ENCODE measurements at places on chromosomes 2 and 18. TPM values are rescaled to one million over a fixed set of nuclear protein-coding genes. Genes with fewer than 3 reads are reported as not detected.
A peak's percentile ranks its signal among the peaks of the same experiment; 100 is the strongest.

DNA sequence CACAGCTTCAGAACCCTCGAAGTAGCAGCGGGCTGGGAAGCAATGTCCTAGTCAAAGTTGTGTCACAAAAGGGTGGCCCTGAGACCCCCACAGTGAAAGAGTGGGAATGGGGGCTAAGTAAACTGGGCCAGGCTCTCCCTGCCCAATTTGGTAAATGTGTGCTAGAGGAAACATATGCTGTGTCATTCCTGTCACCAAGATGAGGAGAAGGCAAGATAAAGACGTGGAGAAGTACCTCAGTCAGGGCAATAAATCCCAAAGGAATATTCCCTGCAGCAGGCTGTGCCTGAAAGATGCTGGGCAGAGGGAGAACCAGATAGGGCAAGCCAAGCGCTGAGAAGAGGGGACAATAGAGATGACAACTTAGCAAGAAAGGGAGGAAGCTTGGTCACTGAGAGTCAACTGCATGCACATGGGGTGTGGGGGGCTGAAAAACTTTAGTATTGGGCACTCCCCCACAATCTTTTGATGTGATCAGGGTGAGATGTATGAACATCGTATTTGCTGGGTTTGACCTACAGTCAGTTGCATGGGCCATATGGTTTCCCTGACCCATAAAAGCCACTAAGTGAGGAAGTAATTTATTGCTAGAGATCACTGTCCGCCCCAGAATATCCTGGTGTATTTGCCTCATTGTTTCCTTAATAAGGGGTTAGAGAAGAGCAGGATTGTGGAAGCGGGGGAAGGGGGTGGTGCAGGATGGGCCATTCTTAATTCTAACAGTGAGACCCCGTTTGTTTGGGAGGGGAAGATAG is 49.9 kb upstream of the CXCR4 start:
- peaks cover 10% of the 10 kb centered on the region for H3K27me3 ChIP-seq
- no peak overlapping the region for H3K4me3 ChIP-seq
- H3K27ac ChIP-seq = peak overlapping the region; percentile 17
- H3K4me1 ChIP-seq = peaks cover 16% of the 10 kb centered on the region

GRCh38 chr2:1886405-1886992 is 142.2 kb upstream of the PXDN start:
- peaks cover 4% of the 10 kb centered on the region for H3K4me1 ChIP-seq
- no peak overlapping the region for H3K27ac ChIP-seq
- H3K27me3 ChIP-seq = peaks cover 12% of the 10 kb centered on the region
- H3K4me3 ChIP-seq = no peak overlapping the region

DNA sequence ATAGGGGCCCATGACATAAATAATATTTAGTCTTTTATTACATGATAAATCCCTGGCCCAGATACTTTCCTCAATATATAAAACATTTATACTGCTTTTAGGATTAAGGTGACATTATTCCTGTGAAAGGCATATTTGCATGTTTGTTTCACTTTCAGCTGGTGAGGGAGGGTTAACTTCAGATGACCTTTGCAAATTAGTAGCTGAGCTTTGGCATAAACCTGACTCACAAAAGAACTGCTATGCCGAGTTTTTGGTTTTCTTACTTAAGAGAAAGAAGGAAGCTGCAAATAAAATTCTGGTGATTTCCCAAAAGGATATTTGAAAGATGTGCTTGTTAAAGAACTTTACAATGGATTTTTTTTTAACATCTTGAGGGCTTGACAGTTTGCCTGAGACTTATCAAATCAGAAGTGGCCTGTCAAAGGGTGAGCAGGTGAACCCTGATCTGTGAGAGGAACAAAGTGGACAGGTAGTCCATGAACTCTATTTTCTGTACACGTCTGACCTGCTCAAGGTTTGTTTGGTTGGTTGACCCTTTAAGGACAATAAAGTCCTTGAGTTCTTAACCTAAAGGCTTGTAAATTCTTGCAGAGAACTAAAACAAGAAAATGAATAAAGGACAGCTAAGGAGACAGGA is 93.5 kb downstream of the FAM124B start:
- no peak overlapping the region for H3K4me3 ChIP-seq
- no peak overlapping the region for H3K27ac ChIP-seq
- DNase-seq = no peak
- no peaks in the 10 kb centered on the region for H3K36me3 ChIP-seq

Gene ARHGAP28
- total RNA-seq = 17.6 TPM

- H3K27me3 ChIP-seq = no peaks in the 10 kb centered on the region
- H3K4me3 ChIP-seq = no peak overlapping the region
- no peak overlapping the region for H3K27ac ChIP-seq
Measured at GRCh38 chr2:180990794-180991193, 10.4 kb downstream of the UBE2E3 start.

GRCh38 chr2:235806986-235807750 is 313.3 kb downstream of the AGAP1 start:
- peaks cover 22% of the 10 kb centered on the region for H3K36me3 ChIP-seq
- DNase-seq = no peak
- H3K27me3 ChIP-seq = no peaks in the 10 kb centered on the region

Gene CDH2
- 38.2 TPM for total RNA-seq

DNA sequence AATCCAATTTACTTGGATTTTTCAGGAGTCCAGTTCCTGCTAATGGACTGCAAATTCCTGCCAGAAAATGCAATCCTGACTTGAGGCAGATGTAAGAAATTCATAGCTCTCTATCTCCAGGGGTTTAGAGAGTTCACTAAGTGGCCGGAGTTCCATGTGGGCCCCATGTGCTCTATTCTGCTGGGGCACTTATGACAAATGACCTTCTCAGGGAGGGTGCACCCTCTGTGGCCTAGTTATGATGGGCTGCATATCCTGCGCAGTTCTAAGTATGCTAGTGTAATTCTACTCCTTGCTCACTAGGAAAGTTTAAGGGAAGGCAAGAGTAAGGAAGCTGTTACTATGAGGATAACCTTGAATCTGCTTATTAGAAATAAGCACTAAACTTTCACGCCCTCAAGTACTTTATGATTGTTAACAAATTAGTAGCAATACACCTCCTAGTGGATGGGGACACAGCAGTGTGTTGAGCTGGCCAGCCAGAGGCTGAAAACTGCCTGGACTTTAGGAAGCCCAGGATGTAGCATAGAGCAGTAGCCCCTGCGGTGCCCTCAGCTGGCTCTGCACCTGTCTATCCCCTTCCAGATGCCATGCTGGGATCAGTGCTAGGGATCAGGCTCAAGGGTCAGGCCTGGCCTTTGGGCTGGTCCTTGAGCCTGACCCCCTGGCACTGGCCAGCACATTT is 14.4 kb downstream of the SMYD1 start:
- H3K27me3 ChIP-seq = peaks cover 2% of the 10 kb centered on the region
- no peaks in the 10 kb centered on the region for H3K36me3 ChIP-seq
- no peak overlapping the region for H3K27ac ChIP-seq

GRCh38 chr18:63590966-63591695 is 4.0 kb downstream of the SERPINB13 start:
- no peaks in the 10 kb centered on the region for H3K27me3 ChIP-seq
- no peak for DNase-seq
- H3K4me3 ChIP-seq = no peak overlapping the region
- no peaks in the 10 kb centered on the region for H3K36me3 ChIP-seq
- H3K4me1 ChIP-seq = peaks cover 4% of the 10 kb centered on the region

- no peak overlapping the region for H3K27ac ChIP-seq
- DNase-seq = no peak
- peaks cover 13% of the 10 kb centered on the region for H3K36me3 ChIP-seq
- H3K27me3 ChIP-seq = peaks cover 42% of the 10 kb centered on the region
- peaks cover 25% of the 10 kb centered on the region for H3K4me1 ChIP-seq
- H3K4me3 ChIP-seq = no peak overlapping the region
Measured at GRCh38 chr2:144480285-144480684, 39.6 kb downstream of the ZEB2 start.

Gene UGT1A5
- not detected for total RNA-seq

DNA sequence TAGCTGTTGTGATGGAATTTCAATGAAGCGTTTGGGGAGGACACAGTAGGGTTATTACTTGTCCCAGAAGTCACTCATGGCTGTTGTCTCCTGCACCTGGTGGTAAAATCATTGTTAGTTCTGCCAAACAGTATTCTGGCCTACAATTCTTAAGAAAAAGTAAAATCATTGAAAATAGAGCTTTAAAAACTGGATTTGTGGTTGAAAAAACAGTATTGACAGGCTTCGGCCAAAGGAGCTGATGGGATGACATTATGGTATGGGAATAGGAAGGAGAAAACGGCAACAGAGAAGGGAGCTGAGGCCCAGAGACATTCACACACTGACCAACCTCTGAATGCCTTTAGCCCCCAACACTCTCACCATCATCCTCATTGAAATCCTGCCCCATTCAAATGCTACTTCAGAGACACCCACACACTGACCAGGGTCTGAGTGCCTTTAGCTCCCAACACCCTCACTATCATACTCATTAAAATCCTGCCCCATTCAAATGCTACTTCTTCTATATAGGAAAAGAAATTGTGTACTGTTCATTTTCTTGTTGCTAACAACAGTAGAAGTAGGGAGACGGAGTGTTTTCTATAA is 114.1 kb upstream of the OSR1 start:
- no peaks in the 10 kb centered on the region for H3K36me3 ChIP-seq
- H3K4me3 ChIP-seq = no peak overlapping the region
- no peaks in the 10 kb centered on the region for H3K4me1 ChIP-seq

GRCh38 chr2:220892018-220892634 is 680.0 kb downstream of the EPHA4 start:
- H3K4me3 ChIP-seq = no peak overlapping the region
- H3K27ac ChIP-seq = no peak overlapping the region
- peaks cover 32% of the 10 kb centered on the region for H3K4me1 ChIP-seq
- no peaks in the 10 kb centered on the region for H3K36me3 ChIP-seq
- DNase-seq = no peak
- H3K27me3 ChIP-seq = peaks cover 15% of the 10 kb centered on the region

GRCh38 chr2:10000541-10000940 is 42.8 kb upstream of the KLF11 start:
- H3K4me1 ChIP-seq = peaks cover 5% of the 10 kb centered on the region
- no peaks in the 10 kb centered on the region for H3K27me3 ChIP-seq
- no peak for DNase-seq
- no peak overlapping the region for H3K4me3 ChIP-seq
- H3K27ac ChIP-seq = no peak overlapping the region

- no peaks in the 10 kb centered on the region for H3K4me1 ChIP-seq
- no peaks in the 10 kb centered on the region for H3K36me3 ChIP-seq
- no peak overlapping the region for H3K4me3 ChIP-seq
- no peak overlapping the region for H3K27ac ChIP-seq
- no peak for DNase-seq
Measured at GRCh38 chr18:4831791-4832375, 365.2 kb downstream of the AKAIN1 start.

Gene VWC2L
- 0.17 TPM for total RNA-seq

DNA sequence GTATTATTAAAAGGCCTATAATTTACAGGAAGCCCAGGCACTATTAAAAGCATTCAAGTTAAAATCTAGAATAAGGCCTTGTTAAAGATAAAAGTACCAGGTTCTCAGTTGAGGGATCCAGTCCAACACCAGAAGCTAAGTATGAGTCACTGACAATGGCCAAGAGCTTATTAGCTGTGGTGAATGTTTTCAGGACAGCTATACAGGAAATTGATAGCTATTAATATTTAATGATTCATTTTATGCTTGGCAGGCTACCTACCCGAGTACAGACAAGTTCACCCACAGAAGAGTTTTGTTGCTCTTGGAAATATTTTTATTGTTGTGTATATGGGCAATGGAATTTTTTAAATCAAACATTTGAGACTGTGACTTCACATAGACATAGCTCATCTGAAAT is 729.6 kb upstream of the ZNF804A start:
- H3K27me3 ChIP-seq = no peaks in the 10 kb centered on the region
- no peak overlapping the region for H3K27ac ChIP-seq
- H3K4me1 ChIP-seq = no peaks in the 10 kb centered on the region
- no peak for DNase-seq
- H3K4me3 ChIP-seq = no peak overlapping the region
- H3K36me3 ChIP-seq = no peaks in the 10 kb centered on the region

DNA sequence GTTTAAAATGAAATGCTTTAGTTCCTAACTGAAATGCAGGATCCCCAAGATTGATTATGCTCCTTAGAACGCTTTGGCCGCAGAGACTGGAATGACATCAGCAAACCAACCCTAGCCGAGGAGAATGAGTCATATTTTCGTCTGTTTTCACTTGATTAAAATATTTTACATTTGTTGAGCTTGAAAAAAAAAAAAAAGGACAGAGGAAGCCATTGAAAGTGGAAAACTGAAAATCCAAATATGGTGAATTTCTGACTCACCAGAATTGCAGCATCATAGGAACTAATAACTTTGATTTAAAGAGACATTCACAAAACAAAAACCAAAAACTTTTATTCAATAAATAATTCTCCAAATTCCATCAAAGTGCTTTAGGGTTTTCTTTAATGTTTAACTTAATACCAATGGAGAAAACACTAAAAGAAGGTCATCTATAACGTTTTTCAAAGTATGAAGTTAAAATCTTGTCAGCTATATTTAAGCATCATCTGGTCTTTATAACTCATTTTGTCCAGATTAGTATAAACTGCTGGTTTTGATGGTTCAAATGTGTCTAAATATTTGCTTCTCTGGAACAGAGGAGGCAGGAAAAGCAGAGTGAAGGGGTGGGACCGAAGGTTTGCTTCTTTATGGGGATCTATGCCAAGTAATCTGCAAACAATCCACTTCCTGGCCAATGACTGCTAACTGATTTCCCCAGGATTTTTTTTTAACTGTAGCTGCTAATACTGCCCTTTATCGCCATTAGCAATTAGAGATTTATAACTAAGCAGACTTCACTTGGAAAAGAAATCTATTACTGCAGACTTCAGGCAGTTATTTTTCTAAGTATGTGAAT is 30.9 kb upstream of the COL5A2 start:
- no peaks in the 10 kb centered on the region for H3K36me3 ChIP-seq
- H3K27me3 ChIP-seq = no peaks in the 10 kb centered on the region
- DNase-seq = no peak
- H3K4me3 ChIP-seq = peak overlapping the region; percentile 27
- H3K27ac ChIP-seq = peak overlapping the region; percentile 71

Gene SNRNP27
- total RNA-seq = 35.3 TPM

Gene LCT
- total RNA-seq = 2.8 TPM

- peaks cover 25% of the 10 kb centered on the region for H3K4me1 ChIP-seq
- peaks cover 11% of the 10 kb centered on the region for H3K36me3 ChIP-seq
- H3K27me3 ChIP-seq = no peaks in the 10 kb centered on the region
- H3K4me3 ChIP-seq = peak overlapping the region; percentile 98
Measured at GRCh38 chr2:121647396-121647795, 1.9 kb downstream of the CLASP1 start.

DNA sequence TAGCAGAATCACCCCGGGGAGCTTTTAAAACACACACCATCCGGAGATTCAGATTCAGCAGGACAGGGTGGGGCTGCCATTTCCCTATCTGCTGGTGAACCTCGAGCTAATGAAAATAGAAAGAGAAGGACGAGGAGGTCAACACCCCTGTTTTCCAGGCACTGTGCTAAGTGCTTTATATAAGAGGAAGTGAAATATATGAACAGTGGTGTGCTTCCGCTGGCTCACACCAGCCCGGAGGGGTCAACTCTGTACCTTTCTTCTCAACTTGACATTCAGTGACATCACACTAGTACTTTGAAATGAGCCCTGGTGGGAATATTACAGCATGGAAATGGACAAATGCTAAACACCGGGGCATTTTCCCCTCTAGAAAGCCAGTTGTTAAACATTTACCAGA is 108.3 kb upstream of the LTBP1 start:
- H3K27ac ChIP-seq = no peak overlapping the region
- DNase-seq = no peak
- H3K27me3 ChIP-seq = no peaks in the 10 kb centered on the region

GRCh38 chr2:72097276-72097675 is 50.4 kb downstream of the CYP26B1 start:
- peaks cover 2% of the 10 kb centered on the region for H3K27me3 ChIP-seq
- no peak overlapping the region for H3K27ac ChIP-seq
- no peaks in the 10 kb centered on the region for H3K36me3 ChIP-seq
- DNase-seq = peak; percentile 18
- H3K4me3 ChIP-seq = no peak overlapping the region
- H3K4me1 ChIP-seq = peaks cover under 1% of the 10 kb centered on the region

- no peak overlapping the region for H3K27ac ChIP-seq
- peaks cover 31% of the 10 kb centered on the region for H3K4me1 ChIP-seq
- peaks cover 42% of the 10 kb centered on the region for H3K27me3 ChIP-seq
- no peak for DNase-seq
- H3K4me3 ChIP-seq = no peak overlapping the region
Measured at GRCh38 chr2:60414495-60415138, 138.8 kb downstream of the BCL11A start.

Data from type B pancreatic cell (in vitro differentiated cells).